Stimulated activated CD4-positive, alpha-beta T cell treated with anti-CD3 and anti-CD28 coated beads, Interleukin-2, amount 100 ng/mL, for 48 hours (primary cell): ENCODE measurements at places on chromosomes 12 and 14.

DNA sequence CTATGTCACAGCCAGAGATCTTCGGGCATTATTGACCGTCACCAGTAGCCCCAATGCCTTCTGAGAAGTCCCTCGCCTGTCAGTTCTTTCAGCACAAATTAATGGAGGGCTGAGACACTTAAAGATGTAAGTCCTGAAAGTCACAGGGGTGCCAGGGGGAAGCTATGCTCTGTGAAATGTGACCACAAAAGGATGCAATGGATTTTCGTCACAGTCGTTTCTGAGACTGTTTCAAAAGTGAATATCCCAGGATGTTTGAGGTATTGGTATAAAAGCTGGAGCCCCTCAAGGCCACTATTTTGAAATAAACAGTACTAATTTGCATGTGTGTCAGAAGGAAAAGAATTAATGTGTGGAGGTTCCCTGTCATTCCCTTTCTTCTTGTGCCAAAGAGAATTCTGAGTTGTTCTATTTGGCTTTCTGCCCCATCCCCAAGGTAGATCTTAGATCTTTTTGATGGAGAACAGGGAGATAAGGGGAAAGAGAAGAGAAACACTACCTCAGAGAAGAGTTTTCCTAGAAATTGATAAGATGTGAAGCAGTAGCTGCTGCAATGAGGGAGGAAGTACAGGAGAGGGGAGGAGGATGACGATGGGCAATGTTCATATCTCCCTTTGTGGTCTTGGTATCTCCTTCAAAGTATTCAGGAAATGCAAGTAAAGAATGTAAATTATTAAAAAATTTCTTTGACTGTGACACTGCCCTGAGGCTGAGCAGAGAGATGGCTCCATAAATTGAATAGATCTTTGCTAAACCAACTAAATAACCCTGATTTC is 101.8 kb upstream of the NAP1L1 start:
- DNase-seq, result no peak

DNA sequence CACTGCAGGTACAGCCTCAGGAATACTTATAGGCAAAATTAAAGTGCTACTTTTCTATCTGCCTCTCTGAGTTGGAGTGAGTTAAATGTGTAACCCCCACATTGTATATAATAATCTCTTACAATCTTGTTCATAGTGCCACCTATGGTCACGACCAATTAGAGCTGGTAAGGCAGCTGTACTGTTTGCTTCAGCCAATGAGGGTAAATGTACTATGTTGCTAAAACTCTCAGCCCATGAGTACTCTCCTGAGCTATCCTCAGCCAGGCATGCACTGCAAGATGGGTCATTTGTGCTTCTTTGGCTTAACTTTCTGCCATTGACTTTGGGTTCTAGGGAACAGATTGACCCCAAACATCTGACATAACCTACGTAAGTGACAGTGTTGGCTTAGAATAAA is 15.0 kb upstream of the MDM2 start:
- peak; percentile 23 for DNase-seq

GRCh38 chr12:111446631-111447570 is 41.2 kb downstream of the SH2B3 start:
- no peak for DNase-seq

DNA sequence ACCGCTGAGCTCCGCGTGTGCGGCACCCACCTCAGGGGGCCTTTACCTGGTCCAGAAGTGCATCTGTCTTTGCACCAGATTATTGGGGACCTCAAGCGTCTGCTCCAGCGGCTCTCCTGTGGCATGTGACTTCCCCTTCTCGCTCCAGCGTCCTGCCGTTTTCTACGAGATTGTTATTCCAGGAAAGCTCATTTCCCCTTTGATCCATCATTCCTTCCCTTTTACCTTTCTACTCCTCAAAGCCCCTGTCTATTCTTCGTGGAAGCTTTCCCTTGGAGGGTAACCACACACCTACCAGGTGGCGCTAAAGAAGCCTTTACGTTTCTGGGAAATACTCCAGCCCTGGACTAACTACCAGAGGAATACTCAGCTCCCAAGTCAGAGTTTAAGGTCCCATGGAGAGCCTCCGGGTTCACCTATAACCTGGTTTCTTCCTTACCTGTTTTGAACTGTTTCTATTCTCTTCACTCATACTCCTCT is 1.5 kb downstream of the FKBP4 start:
- DNase-seq, result no peak

- DNase-seq, result no peak
Measured at GRCh38 chr12:107411792-107412535, 273.6 kb upstream of the PWP1 start.

DNA sequence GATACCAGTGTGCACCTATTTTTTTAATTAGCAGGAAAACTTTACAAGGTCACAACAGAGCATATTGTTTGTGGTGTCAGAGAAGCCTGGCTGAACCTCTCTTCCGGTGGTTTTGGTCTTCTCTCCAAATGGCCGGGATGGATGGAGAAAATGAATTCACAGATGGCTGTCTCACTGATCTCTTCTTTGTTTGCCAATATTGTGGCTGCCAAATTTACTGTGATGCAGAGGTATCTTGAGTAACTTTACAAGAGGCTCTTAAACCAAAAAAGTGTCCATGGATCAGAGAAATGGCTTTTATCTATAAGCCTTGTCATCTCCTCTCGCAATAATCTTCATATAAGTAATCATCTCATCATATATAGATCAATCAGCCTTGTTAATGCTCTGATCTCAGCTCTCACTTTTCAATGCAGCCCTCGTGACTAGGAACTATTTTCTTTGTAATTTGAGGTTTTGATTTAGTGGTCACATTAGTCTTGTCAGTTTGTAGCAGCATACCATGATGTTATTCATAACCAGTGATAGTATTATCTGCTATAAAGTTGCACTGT is 308.1 kb downstream of the EGLN3 start:
- DNase-seq, result no peak

DNA sequence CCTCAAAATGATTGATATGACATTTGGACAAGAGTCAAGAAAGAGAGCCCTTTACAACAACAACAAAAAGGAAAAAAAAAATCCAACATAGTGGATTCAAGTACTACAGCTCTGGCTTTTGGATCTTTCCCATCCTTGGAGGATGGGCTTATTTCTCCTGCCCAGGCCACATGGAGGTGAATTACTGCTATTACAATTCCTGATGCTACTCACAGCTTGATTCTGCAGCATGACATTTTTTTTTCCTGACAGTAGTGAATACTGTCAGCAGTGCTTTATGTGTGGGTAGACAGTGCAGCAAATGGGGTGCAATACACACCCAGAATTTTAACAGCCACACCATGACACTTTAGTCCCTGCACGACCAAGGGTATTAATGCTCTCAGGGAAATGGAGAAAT is 42.5 kb upstream of the HSP90B1 start:
- DNase-seq, result no peak

- DNase-seq, result no peak
Measured at GRCh38 chr12:16392846-16393535, 45.5 kb downstream of the MGST1 start.

GRCh38 chr12:108457006-108457733 is 57.9 kb upstream of the FICD start:
- no peak for DNase-seq

- DNase-seq, result no peak
Measured at GRCh38 chr14:89902881-89903280, 51.6 kb downstream of the EFCAB11 start.

- DNase-seq, result no peak
Measured at GRCh38 chr12:1054117-1054870, 63.3 kb downstream of the ERC1 start.

- DNase-seq, result no peak
Measured at GRCh38 chr12:52126605-52127578, 47.4 kb downstream of the SMIM41 start.

GRCh38 chr12:8941691-8942478 is 7.6 kb downstream of the M6PR start:
- DNase-seq, result no peak

DNA sequence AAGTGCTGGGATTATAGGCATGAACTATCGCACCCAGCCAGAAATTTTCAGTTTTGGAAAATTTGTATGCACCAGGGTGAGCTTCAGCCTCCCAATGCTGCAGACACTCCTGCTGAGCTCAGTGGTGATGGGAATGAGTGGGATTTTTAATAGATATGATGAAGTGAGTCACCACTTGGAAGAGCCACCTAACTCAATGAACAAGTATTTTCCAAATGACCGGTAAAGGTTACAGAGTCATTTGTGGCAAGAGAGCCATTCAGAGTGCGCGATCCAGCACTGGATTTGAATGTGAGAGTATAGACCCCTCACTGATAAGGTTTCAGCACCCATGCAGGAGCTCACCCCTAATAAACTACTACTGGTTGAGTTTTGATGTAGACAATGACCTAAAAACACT is 100.7 kb downstream of the PPP2R5C start:
- DNase-seq, result no peak

DNA sequence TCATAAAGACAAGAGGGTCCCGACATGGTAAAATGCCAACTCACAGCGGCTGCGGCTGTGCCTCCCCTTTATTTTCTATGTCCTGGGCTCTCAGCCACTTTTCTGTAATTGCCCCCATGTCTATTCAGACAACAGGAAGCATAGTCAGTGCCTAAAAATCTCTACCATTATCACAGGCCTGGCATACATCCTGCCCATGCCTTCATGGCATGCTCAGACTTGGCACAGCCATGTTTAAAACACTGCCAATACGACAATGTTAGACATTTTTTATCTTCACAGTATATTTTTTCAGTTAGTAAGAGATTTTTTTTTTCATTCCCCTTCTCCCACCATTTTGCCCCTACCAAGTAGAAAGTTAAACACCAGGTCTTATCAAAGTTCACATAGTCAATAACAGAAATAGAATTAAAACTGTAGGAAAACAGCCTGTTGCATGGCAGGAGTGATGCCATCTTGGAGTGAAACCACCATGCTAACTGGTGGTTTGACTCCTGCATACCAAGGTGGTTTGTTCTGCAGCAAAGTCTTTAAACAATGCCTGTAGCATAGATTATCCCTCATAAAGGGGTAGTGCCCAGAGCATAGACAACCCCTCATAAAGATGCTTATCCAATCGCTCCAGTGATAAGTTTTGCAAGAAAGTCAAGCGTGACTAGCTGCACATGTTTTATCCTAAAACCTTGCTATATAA is 18.9 kb upstream of the CERS5 start:
- DNase-seq, result no peak

DNA sequence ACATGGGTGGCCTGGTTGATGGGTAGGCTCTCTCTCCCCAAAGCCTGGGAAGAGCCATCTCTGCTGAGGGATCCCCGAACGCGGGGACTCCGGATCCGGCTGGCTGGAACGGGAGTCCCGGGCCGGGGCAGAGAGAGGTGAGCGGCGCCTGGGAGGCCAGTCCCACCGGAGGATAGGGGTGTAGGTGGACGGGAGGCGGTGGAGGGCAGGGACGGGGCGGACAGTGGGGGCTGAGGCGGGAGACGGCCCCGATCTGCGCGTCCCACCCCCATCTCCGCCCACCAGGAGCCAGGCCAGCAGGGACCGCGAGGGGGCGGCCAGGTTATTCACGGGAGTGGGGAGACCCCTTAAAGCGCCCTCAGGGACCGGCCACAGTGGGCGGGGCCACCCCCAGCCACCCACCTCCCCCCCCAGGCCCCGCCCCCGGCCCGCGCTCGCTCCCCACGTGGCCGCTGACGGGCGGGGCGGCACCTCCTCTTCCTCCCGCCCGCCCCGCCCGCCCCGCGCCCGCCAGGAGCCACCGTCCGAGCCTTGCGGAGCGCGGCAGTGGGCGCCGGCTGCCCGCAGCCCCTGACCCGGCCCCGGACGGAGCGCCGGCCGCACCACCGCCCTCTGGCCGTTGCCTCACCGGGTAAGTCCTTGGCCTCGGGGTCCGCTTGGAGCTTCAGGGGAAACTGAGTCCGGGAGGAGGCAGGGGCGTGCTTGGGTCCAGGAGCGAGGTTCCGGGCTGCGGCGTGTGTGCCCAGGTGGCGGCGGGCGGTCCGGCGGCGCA is at the start of gene INF2:
Gene INF2 (plus strand): TSS at position 510 of the 772 bp plus-strand sequence. CDS start 11,748 bp downstream, outside the sequence.
- DNase-seq, result peak; percentile 21

DNA sequence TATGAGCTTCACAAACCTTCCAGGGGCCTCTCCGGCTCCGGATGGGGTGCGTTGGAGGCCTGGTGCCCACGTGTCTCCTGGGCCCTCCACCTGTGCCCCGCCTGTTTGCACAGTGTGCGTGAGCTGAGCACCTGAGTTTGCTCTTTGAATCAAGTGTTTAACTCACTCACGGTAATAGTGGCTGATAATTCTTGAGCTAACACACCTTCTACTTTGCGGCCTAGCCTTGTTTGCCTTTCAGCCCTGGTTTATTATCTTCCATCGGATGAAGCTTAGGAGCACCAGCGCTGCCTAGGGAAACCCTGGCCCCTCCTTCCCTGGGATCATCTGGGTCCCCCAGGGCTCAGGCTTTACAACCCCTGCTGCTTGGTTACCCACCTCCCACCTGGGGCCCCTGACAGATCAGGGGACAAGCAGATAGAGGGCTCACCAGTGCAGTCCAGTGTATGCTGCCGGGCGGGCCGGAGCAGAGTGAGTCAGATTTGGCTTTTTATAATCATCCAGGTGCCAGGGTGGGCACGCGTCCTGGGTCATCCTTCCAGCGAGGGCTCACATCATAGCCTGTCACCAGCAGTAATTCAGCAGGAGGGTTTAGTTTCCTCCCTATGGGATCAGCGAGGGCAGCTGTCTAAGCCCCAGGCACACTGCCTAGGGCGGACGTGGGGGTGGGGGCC is 62.8 kb upstream of the RFLNA start:
- no peak for DNase-seq

- DNase-seq, result no peak
Measured at GRCh38 chr12:76569685-76570604, 10.4 kb upstream of the OSBPL8 start.

GRCh38 chr14:103536693-103537092 is 7.7 kb downstream of the TRMT61A start:
- DNase-seq, result no peak

- DNase-seq, result no peak
Measured at GRCh38 chr12:39040275-39040674, 134.9 kb upstream of the CPNE8 start.

- no peak for DNase-seq
Measured at GRCh38 chr12:70732287-70732686, 95.1 kb upstream of the PTPRB start.

DNA sequence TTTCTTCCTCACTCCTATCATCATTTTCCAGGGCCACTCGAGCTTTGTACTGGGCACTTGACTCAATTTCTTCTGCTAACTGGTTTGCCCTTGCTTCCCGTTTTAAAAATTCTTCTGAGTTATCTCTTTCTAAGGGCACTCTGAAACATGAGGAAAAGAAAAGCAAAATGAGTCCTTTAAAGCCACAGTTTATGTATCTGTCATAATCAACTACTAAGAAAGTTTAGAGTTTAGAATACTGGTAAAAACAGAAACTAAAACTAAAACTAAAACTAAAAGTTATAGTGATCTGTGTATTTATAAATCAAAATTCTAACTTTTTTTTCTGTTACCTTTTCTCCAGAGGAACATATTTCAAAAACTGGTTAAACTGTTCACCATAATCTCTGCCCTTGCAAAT is 79.2 kb downstream of the ATXN2 start:
- DNase-seq, result no peak

GRCh38 chr12:124745891-124746570 is 117.6 kb downstream of the SCARB1 start:
- DNase-seq, result no peak
